ENCODE measurements at places on chromosomes 6 and 20. TPM values are rescaled to one million over a fixed set of nuclear protein-coding genes. Genes with fewer than 3 reads are reported as not detected.

Gene BTBD3
- total RNA-seq: 20.2 TPM

Gene PAK5
- not detected for total RNA-seq

Gene SLC32A1
- total RNA-seq: not detected

Gene PROKR2
- not detected for total RNA-seq

Gene TBC1D32
- 13.8 TPM for total RNA-seq

Gene BPIFB1
- 0.17 TPM for total RNA-seq

Gene SRSF12
- total RNA-seq: not detected

Gene CD24
- total RNA-seq: 7.3 TPM

Gene SRMS
- 3.2 TPM for total RNA-seq

Gene CDYL
- 42.6 TPM for total RNA-seq

Gene APOM
- total RNA-seq: 2.2 TPM

Gene RIPPLY2
- not detected for total RNA-seq

Gene RIMS4
- 0.05 TPM for total RNA-seq

Gene F13A1
- 0.34 TPM for total RNA-seq

Gene BMP6
- 1.6 TPM for total RNA-seq

Gene FERMT1
- total RNA-seq: 34.9 TPM

Gene PEX6
- total RNA-seq: 21.4 TPM

Gene NOX3
- not detected for total RNA-seq

Gene ZKSCAN3
- total RNA-seq: 11.2 TPM

Gene NRN1
- not detected for total RNA-seq

Gene MEI4
- total RNA-seq: not detected

Gene GINM1
- total RNA-seq: 25.0 TPM

Gene HLA-DPB1
- 1.5 TPM for total RNA-seq

Gene PPP1R18
- 33.6 TPM for total RNA-seq

Gene CGA
- total RNA-seq: not detected

Gene UBR2
- total RNA-seq: 20.5 TPM

Gene EEF1A1
- 12,560 TPM for total RNA-seq

Gene MEP1A
- total RNA-seq: not detected

Gene TMC2
- not detected for total RNA-seq

Gene BICRAL
- 14.9 TPM for total RNA-seq

Gene EDN1
- total RNA-seq: 0.22 TPM
